NCI-H2029 treated with DMSO at 0.1 percent for 48 hours (cell line): ENCODE measurements at places on chromosomes 6 and 20.

GRCh38 chr6:33428224-33428965 is 8.5 kb downstream of the SYNGAP1 start:
- DNase-seq, result no peak

GRCh38 chr6:75397656-75398465 is 95.7 kb downstream of the FILIP1 start:
- DNase-seq, result no peak

DNA sequence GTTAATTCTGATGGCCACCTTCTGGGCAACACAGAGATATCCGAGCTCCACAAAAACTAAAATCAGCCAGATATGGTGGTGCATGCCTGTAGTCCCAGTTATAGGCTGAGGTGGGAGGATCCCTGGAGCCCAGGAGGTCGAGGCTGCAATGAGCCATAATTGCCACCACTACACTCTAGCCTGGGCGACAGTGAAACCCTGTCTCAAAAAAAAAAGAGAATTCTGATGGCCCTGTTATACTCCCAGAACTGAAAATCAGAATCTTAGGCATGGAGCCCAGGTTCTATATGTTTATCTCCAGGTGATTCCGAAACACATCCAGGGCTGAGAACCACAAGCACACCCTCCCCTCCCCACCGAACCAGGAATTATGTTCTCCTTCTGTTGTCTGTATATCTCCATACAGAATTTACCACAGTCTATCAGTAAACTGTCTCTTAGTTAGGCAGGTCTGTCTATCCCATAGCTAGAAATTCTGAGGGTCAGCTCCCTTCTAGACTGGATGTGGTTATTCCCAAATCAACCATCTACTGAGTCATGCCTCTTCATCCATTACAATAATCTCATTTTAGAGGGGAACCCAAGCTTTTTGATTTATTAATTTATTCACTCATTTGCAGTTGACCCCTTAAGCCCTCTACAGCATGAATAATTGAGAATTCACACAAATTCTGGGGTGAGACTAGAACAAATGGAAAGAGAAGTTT is 24.8 kb upstream of the CCND3 start:
- no peak for DNase-seq

DNA sequence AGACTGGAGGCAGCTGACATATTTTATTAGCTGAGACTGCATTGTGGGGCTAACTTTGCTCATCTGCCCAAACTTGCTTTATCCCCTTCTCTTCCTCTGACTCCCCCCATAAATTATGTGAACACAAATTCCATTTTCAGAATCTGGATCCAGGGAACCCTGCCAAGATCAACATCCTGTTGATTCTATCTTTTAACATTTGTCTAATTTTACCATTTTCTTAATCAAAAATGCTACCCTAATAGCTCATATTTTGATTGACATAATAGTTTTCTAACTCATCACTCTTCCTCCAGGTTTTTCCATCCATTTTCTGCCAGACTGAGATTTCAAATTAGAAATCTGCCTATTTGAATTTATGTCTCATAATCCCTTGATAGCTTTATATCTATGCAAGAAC is 184.7 kb upstream of the PRSS16 start:
- no peak for DNase-seq

- no peak for DNase-seq
Observed at GRCh38 chr6:43765776-43766499, 4.1 kb upstream of the VEGFA start.

DNA sequence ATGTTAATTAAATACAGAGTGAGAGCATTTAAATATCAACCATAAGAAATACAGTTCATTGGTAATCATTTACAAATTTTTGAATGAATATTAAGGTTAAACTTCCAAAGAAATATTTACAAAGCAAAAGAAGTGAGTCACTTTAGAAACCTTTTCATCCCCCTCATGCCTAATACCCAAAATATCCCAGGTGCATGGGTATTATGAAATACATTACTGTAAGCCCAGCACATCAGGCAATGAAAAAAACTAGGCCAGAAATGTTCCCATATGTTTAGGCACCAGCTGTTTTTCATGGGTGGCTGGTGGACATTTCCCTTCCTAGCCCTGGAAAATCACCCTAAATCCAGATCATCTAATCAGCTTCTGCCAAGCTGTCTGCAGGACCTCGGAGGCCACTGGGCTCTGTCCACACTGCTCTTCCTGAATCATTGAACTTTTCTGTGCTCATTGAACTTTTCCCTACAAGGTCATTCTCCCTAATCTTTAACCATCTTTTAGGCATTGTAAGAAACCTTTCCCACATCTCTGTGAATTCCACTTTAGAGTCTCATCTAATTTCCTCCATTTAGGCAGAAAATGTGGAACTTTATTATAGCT is 145.3 kb upstream of the STXBP5 start:
- no peak for DNase-seq

- peak; percentile 82 for DNase-seq
Observed at GRCh38 chr6:32972353-32973143, 4.2 kb downstream of the BRD2 start.

DNA sequence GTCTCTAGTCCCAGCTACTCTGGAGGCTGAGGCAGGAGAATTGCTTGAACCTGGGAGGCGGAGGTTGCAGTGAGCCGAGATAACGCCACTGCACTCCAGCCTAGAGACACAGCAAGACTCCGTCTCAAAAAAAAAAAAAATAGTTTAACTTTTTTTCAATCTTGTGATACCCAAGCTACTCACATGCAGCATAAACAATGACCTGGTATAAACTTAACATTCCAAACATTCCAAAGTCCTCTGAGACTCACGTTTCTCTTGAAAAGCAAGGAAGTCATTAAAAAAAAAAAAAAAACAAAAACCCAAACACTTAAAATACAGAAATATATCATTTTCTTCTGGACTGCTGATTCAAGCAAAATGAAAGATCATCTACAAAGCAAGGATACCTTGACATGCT is 14.3 kb downstream of the CRNKL1 start:
- DNase-seq, result no peak

GRCh38 chr20:45467172-45467571 is 2.4 kb upstream of the WFDC2 start:
- no peak for DNase-seq

DNA sequence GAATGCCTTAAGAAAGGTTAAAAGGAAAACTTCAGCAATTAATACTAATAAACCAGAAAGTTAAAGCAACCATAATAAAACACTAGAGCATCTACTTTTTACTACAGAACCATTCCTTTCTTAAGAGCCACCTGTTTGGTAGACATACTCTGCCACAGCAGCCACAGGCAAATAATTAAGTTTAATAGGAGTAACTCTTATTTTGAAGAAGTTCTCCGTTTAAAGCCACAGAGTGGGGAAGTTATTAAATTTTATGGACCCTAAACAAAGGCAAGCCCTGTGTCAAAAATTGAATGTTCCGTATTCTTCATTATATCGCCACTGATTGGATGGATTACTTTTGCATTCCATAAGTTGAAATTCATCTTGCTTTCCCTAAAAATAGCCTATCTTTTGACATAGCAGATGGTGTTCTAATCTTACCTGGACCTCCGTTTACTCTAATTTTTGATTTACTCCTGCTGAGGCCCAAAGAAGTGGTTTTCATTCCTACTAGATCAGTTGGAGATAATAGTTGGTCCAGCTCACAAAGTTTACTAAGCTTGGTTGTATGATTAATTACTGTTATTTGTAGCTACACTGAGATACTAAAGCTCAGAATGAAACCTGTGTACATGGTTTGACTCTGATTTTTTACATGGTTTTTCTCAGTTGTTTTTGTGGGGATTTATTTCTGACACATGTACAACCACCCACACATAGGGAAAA is 140.4 kb upstream of the SUPT3H start:
- no peak for DNase-seq

- no peak for DNase-seq
Observed at GRCh38 chr20:58996226-58996611, 10.8 kb downstream of the CTSZ start.

- DNase-seq, result no peak
Observed at GRCh38 chr20:24698706-24699206, 229.3 kb downstream of the SYNDIG1 start.

DNA sequence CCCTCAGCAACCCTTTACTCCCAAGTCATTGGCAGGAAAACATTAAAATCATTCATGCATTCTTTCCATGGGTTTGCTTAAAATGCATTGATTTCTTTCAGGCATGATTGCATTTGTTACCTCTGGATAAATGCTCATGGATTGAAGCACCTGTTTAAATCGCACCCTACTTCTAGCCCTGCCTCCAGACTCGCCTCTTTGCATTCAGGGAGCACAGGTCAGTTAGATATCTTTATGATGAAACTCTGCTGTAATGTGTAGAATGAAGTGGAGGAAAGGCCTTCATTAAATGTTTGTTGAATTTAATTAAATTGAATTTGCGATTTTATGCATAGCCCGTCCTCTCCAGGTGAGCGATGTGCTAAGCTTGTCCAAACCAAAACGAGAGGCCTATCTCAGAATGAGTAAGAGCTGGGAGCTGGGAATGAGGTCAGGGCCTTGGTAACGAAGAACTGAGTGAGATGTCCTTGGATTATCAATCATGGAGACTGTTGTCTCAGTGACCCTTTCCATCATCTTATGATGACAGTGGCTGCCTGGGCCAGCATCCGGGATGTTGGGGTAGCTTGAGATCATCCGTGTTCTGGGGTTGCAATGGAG is 210.1 kb downstream of the SYNDIG1 start:
- no peak for DNase-seq
